ENCODE measurements at places on chromosomes 12 and 14.

- no peak for DNase-seq
Observed at GRCh38 chr12:89333564-89334252, 18.6 kb downstream of the DUSP6 start.

GRCh38 chr12:57093415-57094207, 4.7 kb downstream of the NAB2 start:
- no peak for DNase-seq

GRCh38 chr12:110849748-110850403, 3.1 kb downstream of the CCDC63 start:
- no peak for DNase-seq

GRCh38 chr12:109815757-109816617, 17.2 kb downstream of the TRPV4 start:
- DNase-seq, result no peak

- no peak for DNase-seq
Observed at GRCh38 chr12:67638694-67639093, 9.9 kb upstream of the DYRK2 start.

GRCh38 chr12:25801734-25802133, 156.7 kb upstream of the RASSF8 start:
- DNase-seq, result no peak

DNA sequence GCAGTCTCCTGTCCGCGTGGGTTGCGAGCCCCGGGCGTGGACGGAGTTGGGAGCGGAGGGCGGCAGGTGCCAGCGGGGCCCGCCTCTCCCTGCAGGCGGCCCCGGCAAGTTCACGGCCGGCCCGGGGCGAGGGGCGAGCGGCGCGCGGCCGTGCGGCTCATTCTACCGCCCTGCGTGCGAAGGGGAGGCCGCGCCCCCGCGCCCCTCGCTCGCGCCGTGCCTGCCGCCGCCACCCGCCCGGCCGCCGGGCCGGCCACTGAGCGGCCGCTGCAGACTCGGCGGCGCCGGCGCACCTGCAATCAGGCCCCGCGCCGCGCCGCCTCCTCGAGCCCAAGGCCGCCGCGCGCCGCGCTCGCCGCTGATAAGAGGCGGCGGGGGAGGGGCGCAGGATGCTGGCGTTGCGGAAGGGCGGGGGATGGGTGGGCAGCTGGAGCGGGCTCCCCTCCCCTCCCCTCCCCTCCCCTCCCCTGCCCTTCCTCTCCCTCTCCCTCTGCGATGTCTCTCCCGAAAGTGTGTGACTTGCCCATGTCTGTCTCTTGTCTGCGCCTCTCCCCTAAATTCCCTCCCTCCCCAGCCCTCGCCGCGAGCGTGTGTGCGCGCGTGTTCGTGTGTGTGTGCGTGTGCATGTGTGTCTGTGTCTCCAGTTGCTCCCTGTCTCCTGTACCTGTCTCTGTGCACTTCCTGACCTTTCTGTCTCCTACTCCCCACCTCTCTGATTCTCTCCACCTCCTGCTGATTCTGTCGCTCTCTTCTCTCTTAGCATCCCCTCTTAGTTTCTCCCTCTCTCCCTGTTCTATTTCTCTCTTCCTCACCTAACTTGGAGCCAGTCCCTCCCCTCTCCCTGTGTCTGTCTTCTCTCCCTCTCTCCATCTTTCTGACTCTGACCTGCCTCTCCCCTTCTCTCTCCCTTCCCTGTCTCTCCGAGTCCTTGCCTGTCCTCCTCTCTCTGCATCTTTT, 768.1 kb upstream of the TBX3 start:
- peak; percentile 2 for DNase-seq

DNA sequence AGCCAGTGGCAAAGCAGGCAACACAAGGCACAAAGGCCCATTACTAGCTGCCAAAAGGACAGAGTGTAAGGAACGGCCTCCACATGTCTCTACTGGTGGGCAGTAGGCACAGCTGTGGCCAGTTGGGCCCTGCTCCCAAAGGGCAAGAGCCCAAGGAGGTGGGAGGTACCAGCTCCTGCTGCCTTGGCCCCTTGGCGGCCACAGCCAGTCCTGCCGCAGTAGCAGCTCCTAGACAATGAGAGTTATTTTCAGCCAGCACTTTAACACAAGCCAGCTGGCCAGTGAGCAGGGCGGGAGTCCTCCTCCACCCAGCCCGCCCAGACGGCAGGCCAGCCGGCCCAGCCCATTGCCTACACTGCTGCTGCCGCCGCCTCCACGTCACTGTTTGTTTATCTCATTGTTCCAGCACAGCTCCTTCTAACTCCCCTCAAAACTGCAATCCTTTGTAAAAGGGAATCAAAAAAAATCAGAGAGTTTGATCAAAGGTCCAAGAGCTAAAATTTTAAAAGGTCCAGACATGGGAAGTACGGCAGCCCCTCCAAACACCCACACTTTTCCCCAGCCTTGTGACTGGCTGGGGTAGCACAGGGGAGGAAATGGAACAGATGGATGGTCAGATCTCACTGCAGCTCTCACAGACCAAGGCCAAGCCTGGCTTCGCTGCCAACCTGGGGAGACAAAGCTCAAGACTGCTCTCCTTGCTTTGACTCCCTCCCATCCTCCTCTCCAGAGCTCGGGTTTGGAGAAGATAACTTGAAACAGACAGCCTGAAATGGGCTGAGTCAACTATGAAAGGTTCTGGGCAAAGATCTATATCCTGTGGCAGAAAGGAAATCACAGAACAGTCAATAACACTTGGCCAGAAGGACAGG, 33.5 kb downstream of the FMNL3 start:
- peak; percentile 73 for DNase-seq

GRCh38 chr12:115172521-115172920, 488.5 kb upstream of the TBX3 start:
- DNase-seq, result no peak

- DNase-seq, result no peak
Observed at GRCh38 chr12:118061873-118062843, 1.2 kb upstream of the WSB2 start.

- no peak for DNase-seq
Observed at GRCh38 chr14:55152052-55152753, 23.2 kb downstream of the LGALS3 start.

- no peak for DNase-seq
Observed at GRCh38 chr12:6792522-6793201, 3.3 kb downstream of the CD4 start.

- DNase-seq, result no peak
Observed at GRCh38 chr12:89379839-89380467, 27.7 kb upstream of the DUSP6 start.

GRCh38 chr12:116975779-116976393, 65.1 kb downstream of the FBXW8 start:
- DNase-seq, result no peak

DNA sequence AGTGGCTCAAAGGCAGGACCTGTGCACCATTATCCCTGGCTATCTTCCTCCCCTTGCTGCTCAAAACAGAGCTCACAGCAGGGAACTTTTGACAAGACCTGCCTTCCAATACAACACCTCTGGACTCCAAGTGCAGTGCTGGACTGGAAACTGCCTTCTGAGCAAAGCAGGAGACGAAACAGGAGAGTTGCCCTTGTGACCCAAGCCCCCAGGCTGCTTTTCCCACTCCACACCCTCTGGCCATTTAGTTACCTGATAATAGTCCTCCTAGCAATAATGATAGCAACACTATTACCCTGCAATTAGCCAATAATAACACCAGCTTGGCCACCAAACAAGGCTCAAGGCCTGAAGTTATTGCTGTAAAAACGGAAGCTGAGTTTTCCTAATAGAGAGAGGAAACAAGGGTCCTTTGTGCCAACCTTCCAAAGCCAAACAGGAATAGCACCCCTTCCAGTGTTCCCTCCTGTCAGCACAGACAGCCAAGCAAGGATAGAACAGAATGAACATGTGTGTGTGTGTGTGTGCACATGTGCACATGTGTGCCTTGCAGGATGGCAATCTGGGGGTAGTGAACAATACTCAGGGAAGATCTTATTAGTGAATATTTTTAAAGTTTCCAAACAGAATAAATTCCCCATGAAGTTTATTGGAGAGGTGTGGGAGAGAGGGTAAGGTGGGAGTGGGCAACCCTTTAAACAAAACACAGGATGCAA, 9.2 kb upstream of the KRT73 start:
- no peak for DNase-seq

GRCh38 chr12:62006076-62006732, 254.0 kb upstream of the USP15 start:
- DNase-seq, result no peak

- DNase-seq, result no peak
Observed at GRCh38 chr12:109495012-109495411, 17.6 kb downstream of the UBE3B start.

GRCh38 chr14:81868172-81868571, 334.5 kb upstream of the SEL1L start:
- no peak for DNase-seq

DNA sequence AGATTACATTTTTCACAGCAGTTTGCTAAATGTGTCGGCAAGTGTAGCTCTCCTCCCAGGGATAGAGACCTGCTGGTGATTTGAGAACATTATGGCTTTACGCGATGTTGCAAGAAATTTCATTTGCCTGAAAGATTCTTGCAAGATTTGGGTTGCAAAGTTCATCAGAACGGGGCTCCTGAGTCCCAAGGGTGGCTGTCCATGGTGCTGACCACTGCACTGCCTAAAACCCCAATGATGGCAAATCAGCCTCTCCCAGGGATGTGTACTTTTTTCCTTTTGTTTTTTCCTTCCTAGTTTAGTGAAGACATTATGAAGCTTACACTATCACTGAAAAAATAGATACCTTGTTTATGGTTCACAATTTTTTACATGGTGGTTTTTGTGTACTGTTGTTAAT, 85.4 kb downstream of the WSCD2 start:
- DNase-seq, result no peak

DNA sequence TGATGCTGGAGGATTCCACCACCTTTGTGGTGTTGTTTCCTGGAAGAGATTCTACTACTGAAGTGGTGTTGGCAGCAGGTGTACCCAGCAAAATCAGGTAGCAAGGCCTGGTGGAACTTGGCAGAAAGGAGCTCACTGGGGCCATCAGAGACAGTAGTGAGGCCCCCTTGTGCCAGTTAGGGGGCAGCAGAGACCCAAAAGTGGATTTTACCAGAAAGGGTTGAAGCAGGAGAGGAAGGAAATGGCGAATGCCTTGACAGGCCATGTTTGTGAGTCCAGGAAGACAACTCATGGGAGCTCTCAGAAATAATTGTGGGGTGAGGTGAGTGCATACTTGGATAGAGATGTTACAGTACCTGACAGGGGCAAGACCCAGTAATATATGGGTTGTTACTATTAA, 137.7 kb upstream of the FGD4 start:
- no peak for DNase-seq

DNA sequence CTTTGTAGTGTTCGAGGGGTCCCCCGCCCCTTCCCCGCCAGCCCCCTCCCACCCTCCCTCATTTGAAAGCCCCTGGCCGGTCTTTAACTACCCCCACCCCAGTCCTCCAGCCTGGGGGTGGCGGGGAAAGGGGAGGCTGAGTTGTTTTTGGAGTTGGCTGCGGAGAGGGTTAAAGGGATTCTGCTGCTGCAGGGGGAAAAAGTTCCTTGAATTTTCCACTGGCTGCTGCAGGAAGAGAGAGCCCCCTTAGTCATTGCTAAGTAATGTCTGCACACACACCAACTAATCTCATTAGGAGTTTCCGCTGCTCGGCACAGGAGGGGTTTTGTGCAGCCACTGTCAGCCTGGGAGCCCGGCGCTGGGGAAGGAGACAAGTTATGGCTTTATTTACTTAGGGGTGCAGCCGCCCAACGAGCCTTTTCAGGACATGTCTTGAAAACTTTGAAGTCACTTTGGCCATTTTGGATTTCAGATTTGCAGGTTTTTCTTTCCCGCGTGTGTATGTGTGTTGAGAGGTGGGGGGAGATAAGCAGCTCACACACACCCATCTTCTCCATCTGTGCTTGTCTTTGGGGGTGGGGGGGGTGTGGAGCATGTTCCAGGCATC, 1.8 kb downstream of the ELK3 start:
- peak; percentile 3 for DNase-seq

GRCh38 chr12:96054244-96054610, 18.8 kb upstream of the LTA4H start:
- no peak for DNase-seq

GRCh38 chr14:106605548-106606448, 1079.4 kb downstream of the TMEM121 start:
- no peak for DNase-seq

GRCh38 chr12:94074980-94075629, 73.3 kb upstream of the PLXNC1 start:
- DNase-seq, result peak; percentile 1

DNA sequence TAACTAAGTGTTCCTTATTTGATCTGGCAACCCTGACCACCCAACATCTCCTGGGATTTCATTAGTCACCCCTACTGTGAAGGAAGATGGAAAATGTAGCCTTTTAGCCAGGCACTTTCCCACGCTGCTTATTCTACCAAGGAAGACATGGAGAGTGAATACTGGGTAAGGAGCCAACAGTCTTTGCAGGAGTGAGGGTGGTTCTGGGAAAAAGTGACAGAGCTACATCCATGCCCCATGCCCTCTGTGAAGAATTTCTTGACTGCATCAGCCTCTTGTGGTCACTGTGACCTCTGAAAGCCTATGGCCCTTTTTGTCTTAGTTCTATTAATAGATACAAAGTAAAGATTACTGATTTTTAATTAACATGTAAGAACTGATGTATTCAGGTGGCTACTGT, 196.0 kb upstream of the EEA1 start:
- DNase-seq, result no peak

DNA sequence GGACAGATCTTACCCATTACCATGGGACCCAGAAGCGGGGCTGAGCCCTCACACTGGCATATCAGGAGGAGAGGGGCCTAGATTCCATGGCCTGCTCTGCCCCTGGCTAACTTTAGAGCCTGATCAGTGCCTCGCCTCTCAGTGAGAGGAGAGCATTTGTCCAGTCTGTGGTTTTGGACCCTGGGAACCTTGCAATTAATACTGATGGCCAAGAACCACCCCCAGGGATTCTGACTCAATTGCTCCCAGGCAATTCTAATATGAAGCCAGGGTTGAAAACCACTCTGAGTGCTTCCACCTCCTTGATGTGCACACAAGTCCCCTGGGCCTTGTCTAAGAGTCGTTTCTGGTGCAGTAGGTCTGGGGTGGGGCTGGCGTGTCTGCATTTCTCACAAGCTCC, 67.7 kb downstream of the CALM1 start:
- DNase-seq, result no peak

GRCh38 chr14:102678394-102678793, 85.9 kb downstream of the RCOR1 start:
- DNase-seq, result no peak

DNA sequence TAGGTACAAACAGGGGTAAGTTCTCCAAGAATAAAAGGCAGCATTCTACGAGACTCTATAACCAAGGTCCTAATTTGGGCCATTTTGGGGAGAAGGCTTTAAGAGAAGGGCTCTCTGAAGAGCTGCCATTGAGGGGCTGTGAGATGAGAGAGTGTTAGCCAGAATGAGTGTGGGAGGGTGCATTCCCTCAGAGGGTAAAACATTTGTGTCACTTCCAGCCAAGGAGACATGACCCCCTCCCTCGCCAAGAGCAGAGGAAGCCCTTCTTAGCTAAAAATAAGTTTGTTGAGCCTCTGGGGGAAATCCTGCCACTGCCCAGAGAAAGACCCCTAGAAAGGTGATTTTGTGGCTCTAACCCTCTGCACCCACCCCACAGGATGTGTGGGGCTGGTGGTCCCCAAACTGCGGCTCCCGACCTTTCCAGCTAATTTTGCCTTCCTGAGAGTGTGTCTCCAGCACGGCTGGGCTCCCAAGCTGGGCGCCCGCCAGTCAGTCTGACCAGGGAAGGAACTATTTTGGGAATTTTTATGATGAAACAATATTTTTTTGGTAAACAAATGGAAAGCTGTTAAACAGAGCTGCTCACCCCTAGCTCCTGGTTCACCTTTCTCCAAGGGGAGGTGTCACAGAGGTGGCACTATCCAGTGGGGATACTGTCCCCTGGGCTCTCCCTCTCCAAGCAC, 65.9 kb upstream of the JDP2 start:
- no peak for DNase-seq

GRCh38 chr14:68878908-68879307, 86.0 kb upstream of the ZFP36L1 start:
- no peak for DNase-seq

GRCh38 chr12:112328456-112329124, 53.6 kb downstream of the HECTD4 start:
- no peak for DNase-seq
